Endodermal cell (in vitro differentiated cells): ENCODE measurements at places on chromosomes 7 and 10. TPM values are rescaled to one million over a fixed set of nuclear protein-coding genes. Genes with fewer than 3 reads are reported as not detected.

DNA sequence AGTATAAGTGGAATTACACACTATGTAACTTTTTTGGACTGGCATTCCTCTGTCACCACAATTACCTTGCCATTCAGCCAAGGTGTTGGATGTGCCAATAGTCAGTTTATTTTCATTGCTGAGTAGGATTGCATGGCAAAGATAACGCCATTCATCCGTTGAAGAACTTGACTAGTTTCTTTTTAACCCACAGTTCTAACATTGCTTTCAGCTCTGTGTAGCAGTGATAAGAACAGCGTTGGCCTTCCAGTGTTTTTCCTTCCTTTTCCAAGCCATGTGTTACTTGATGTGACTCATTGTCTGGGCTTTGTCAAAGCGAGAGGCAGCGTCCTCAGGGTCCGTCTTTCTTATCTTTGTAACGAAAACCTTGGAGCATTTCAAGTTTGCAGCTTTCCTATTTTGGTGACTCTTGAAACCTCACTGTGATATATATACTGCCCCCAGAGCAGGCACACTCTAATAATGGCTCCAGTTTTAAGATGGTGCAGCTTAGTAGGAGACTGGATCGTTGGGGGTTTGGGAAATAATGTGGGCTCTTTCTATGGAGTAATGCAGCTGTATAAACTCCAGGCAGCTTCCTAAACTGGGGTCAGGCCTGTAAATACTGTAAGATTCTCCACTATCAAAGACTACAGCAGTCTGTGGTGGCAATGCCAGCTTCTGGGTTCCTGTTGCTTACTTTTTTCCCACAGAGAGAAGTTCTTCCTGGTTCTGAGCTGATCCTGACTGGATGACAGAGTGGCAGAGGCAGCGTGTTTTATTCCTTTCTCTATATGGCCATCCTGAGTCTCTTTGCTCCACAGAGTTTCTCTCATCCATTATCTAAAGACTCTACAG is 41.7 kb downstream of the AKR1E2 start:
- no peak for DNase-seq

DNA sequence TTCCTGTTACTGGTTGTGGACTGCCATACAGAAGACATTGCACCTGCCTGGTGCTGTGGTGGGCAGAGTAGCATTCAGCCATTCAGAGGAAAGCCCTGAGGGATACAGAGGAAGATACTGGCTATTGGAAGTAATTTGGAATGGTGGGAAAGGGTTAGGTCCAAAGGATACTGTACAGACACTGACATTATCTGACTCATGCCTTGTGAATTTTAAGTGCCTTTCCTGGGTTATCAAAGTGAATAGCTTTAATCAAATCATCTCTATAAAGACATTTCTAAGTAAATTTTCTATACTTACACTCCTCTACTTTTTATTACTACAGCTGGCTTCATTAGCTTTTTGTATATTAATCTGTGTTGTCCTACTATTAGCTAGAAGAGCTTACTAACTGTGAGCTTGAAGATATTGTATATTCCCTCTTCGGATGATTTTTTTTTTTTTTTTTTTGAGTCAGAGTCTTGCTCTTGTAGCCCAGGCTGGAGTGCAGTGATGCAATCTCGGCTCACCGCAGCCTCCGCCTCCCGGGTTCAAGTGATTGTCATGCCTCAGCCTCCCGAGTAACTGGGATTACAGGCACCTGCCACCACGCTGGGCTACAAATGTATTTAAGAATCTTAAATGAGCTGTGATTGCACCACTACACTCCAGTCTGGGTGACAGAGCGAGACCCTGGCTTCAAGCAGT is 186.5 kb downstream of the ADK start:
- DNase-seq: no peak

Gene LIPM
- not detected in 3 replicates for total RNA-seq

Gene HOXA9
- not detected in 2 replicates for total RNA-seq

DNA sequence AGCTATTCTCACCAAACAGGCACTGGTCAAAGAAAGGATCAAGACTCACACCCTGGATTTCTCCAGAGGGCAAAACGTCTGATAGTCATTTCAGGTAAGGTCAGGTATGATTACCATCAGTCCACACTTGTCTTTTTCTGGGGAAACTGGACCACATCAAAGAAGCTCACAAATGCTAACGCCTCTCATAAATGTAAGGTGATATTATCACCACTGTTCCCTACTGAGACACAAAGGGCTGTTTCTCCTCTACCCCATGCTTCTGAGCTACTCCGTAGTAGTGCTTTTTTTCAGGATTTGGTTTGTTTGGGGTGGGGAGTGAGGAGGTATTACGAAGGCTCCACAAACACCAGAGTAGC is 51.6 kb downstream of the CREB3L2 start:
- DNase-seq: no peak

DNA sequence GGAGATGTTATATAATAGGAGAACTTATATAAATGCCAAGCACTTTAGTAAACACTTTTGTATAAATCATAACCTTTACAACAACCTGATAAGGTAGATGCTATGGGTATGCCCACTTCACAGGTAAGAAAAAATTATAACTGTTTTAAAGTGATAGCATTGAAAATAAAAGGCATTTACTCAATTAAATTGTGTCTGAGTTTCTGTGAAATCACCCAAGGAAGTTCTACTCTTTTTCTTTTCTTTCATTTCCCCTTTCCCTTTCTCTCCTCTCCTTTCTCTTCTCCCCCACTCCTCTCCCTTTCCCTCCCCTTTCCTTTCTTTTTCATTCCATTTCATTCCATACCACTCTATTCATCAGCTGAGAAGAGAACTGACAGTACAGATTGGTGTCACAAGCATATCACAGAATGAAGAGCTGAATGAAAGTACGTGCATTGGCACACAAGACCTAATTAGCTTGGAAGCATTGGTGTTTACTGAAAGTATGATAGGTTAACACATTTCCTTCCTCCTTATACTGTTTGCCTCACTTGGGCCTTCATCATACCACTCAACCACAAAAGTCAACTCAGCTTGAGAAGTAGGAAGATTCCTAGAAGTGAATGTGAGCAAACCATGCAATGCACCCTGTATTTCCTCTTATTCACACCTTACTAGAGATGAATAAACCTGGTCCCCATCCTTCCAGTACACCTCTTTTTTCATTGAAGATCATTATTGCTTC is 117.9 kb upstream of the AGR3 start:
- DNase-seq: no peak

Gene CTTNBP2
- 4.3 and 5.2 TPM in 2 replicates for total RNA-seq

- no peak for DNase-seq
Observed at GRCh38 chr10:120365872-120366271, 91.2 kb upstream of the PLPP4 start.

DNA sequence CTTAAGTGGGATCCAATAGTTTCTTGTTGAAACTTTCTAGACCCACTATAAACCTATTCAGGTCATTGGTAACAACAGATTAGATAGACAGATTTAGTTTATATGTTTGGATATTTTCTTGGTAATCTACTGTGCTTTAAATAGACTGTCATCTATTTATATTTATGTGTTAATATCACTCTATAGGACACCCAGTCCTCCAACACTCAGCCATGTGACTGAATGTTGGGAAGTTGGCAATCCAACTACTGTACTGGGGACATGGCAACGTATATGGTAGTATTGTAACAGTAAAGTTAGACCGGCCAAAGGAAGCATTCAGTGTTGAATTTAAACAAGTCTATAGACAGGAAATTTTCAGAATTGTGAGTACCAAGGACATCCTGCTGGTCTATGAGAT is 42.6 kb upstream of the HECTD2 start:
- no peak for DNase-seq

DNA sequence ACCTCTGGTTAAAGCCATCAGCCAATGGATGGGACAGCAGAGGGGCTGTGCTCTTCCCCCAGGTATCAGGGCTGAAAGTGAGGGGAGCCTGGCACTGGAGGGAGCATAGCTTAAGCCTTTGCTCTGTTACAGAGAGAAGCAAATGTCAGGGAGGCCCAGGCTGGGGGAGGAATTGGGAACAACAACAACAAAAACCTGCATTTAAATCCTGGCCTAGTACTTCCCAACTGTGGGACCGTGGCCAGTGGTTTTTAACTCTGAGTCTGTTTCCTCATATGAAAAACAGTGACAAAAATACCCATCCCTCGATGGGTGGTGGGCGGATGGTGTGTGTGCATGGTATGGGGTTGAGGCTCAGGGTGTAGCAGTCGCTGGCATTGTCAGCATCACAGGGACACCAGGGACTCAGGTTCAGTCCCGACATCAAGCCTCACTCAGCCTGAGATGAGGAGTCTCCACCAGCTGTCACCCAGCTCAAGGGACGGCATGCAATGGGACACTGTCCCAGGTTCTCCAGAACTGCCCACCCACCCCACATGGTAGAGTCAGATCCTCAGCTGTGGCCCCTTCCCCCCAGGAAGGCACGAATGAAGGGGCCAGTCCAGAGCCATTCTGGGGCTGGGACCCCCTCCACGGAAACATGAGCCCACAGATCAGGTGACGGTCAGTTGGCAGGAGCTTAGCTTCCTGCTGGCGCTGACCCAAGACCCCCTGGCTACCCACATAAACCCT is 74.5 kb downstream of the AFAP1L2 start:
- no peak for DNase-seq

Gene PIP
- total RNA-seq: not detected in 2 replicates

GRCh38 chr10:50470345-50470744 is 153.4 kb downstream of the SGMS1 start:
- peak; percentile 56 for DNase-seq

DNA sequence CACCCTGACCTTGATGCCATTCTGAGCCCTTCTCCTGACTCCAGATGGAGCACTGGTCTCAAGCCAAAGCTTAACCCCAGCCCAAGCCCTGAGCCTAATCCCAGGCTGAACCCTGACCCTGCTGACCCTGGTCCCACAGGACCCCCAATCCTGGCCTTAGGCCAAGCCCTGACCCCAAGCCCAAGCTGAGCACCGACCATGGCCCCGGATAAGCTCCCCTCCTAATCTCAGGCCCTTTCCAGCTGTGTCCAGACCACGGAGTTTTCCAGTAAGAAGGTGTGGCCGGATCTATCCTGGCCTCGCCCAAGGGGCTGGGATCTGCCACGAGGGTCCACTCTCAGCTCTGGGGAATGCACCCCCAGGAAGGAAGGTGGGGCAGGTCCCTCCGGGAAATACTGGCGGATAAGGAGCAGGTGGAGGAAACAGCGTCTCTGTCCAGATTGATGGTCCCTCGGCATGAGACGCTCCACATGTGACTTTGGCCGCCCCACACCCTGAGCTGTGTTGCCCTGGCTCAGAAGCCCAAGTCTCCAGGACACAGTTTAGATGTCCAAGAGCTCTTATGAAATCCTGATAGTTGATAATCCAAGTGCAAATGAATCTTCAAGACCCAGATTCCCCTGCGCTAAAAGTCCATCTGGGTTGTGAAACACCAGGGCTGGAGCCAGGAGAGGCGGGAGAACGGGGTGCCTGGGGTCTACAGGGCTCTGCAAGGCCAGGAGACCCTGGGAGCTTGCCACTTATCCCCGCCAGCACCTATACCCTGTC is 10.4 kb downstream of the ELN start:
- DNase-seq: no peak

DNA sequence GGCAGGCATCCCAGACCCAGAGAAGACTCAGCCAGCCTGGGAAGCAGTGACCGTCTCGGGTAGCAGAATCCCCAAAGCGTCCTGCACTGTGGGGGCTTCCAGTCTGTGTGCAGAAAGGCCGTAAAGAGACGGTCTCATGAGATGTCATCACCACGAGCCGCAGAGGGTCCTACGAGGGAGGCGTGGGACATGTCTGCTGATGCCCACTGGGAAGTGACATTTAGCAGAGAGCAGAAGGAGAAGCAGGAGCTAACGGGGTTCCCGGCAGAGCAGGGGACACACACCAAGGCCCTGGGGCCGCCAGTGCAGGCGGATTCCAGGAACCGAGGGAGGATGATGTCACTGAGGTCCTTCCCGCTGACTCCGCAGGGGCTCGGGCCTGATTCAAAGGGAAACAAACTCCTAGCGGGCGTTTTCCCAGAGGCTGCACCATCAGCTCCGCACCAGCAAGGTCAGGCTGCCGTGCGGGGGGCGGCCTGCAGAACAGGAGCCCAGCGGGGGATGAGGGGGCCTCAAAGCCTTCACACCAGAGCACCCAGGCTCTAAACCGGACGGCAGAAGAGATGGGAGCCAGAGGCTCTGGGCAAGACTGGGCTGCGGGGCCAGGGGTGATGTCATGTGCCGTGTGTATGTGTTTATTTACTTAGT is 85.4 kb upstream of the PDGFA start:
- no peak for DNase-seq

GRCh38 chr10:85645053-85645452 is 721.5 kb downstream of the GRID1 start:
- DNase-seq: peak; percentile 24

Gene NUTM2E
- total RNA-seq: 0.16 TPM in 1 of 3 replicates, not detected in the others

GRCh38 chr10:24440817-24441797 is 232.2 kb downstream of the KIAA1217 start:
- DNase-seq: no peak

- no peak for DNase-seq
Observed at GRCh38 chr10:1217661-1218060, 161.5 kb downstream of the WDR37 start.

DNA sequence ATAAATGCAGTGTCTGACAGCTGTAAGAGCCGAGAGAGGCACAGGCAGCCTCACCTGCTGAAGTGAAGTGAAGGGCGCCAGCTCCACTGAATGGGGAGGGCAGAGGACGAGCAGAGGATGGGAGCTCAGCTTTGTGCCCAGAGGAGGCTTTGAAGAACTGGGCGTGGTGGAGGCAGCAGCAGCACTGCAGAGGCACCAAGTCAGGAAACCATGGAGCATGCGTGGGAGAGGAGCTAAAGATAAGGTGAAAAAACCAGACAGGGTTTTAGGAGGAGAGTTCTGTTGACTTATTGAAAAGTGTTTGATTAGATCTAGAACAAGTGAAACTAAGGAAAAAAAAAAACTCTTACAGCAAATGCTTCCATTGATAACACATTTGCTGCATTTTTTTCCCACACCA is 216.4 kb downstream of the CXCL12 start:
- no peak for DNase-seq

Gene MEIG1
- total RNA-seq: not detected in 3 replicates

Gene C7orf57
- 0.54 and 0.57 TPM in 2 replicates for total RNA-seq

Gene ITIH2
- total RNA-seq: not detected in 3 replicates

- DNase-seq: no peak
Observed at GRCh38 chr7:127858091-127858914, 172.9 kb downstream of the LRRC4 start.

DNA sequence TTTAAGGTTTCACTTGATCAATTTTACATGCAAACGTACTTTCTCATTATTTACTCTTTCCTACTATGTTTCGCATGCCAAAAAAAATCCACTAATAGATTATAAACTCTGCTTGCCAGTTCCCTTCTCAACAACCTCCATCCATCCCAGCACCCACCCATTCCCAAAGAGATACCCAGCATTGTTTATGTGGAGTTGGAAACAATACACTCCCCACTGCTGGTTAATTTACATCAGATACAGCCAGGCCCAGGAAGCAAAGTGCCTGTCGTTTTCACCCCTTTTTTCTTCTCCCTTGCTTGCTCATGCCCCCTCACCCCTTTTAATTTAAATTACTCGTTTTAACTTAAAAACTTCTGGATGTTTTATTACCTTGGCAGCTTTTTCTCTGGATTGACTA is 59.9 kb downstream of the HIBADH start:
- peak; percentile 80 for DNase-seq

Gene FGL2
- total RNA-seq: not detected in 2 replicates

GRCh38 chr7:41652267-41652666 is 50.6 kb downstream of the INHBA start:
- no peak for DNase-seq

Gene OPALIN
- not detected in 3 replicates for total RNA-seq

GRCh38 chr7:105581066-105581811 is at the start of gene EFCAB10:
EFCAB10 (minus strand) TSS chr7:105581493; CDS start chr7:105581463, 30 bp downstream.
- DNase-seq: peak; percentile 99

- DNase-seq: no peak
Observed at GRCh38 chr7:66418537-66418936, 210.1 kb upstream of the KCTD7 start.
